Kidney (tissue), 22 donors: ENCODE measurements at places on chromosomes 11 and 22. TPM values are rescaled to one million over a fixed set of nuclear protein-coding genes. Genes with fewer than 3 reads are reported as not detected.

- H3K4me3 ChIP-seq: no peak overlapping the region
- H3K27me3 ChIP-seq: no peaks in the 10 kb centered on the region
- peaks cover 6% of the 10 kb centered on the region for H3K4me1 ChIP-seq
- no peaks in the 10 kb centered on the region for H3K36me3 ChIP-seq
Measured at GRCh38 chr11:129210831-129211181, 18.7 kb upstream of the ARHGAP32 start.

DNA sequence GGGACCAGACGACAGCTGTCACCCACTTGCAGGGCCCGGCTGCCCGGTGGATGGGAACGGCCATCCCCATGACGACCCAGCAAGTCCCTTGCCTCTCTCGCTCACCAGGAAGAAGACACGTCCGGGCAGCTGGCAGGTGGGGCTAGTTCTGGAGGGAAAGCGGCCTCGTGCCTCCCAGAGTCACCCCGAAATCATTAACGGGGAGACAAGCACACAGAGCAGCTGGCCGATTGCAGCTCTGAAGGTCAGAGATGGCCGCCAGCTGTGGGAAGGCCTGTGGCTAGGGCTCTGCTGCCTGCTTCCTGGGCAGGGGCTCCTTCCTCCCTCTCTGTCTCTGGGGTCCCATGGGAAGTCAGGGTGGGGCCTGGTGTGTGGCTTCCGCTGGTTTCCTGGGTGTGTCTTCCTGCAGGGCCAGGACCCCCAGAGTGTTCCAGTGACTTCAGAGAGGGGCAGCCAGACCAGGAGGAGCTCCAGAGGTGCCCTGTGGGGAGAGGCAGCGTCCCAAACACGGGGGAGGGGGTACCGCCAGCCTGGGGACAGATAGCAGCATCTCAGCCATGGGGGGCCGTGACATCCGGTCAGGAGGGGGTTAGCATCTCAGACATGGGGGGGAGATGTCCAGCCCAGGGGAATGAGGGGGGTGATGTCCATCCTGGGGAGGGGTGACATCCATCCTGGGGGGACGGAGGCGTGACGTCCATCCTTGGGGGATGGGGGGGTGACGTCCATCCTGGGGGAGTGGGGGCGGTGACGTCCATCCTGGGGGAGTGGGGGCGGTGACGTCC lies 114.9 kb downstream of the KCNQ1 start:
- no peak overlapping the region for H3K4me3 ChIP-seq
- no peak for DNase-seq
- H3K4me1 ChIP-seq: no peaks in the 10 kb centered on the region

TMPRSS4 gene
- total RNA-seq: 234 TPM

LYVE1 gene
- 101 TPM for total RNA-seq

LRRC10B gene
- 2.9 TPM for total RNA-seq

DDIAS gene
- total RNA-seq: 1.4 TPM

SPECC1L gene
- 65.8 TPM for total RNA-seq
